CD4-positive, alpha-beta T cell treated with Interleukin-10 for 1 hour (primary cell): ENCODE measurements at places on chromosomes 6 and 20.

GRCh38 chr20:11001764-11002540 lies 328.2 kb upstream of the JAG1 start:
- no peak for DNase-seq

GRCh38 chr6:30690403-30691207 lies at the start of gene NRM:
NRM (minus strand) TSS chr6:30690984; CDS start chr6:30690974, 10 bp downstream.
- peak; percentile 71 for DNase-seq

GRCh38 chr6:53295176-53295575 lies 53.6 kb downstream of the ELOVL5 start:
- no peak for DNase-seq

DNA sequence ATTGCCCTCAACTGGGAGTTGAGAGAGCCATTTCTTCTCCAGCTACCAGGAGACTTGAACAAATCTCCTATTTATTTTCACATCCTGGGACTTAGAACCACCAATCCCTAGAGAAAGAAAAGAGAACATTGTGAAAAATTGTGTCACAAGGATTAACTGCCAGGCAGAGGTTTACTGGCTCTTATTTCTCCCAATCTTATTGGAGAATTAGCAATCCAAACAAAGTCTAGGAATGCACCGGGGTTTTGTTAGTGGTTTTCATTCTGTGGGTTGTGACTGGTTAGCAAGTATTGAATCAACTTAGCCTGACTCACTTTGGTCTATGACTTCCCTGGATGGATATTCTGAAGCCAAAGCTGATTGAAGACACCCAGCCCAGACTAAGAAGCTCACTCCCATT lies 21.2 kb upstream of the ENPP5 start:
- no peak for DNase-seq

GRCh38 chr6:21384216-21384615 lies 209.3 kb upstream of the SOX4 start:
- no peak for DNase-seq

DNA sequence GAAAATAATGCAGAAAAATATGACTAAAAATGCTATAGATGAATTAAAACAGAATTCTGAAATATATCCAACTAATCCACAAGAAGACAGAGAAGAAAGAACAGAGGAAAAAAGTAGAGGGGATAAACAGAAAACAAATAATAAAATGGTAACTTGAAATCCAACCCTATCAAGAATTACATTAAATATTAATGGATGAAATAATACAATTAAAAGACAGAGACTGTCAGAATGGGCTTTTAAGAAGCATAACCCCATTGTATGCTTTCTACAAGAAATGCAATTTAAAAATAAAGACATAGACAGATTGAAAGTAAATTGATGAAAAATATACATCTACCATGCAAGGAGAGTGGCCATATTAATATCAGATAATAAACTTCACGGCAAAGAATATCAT lies 15.4 kb downstream of the NHLRC1 start:
- no peak for DNase-seq

DNA sequence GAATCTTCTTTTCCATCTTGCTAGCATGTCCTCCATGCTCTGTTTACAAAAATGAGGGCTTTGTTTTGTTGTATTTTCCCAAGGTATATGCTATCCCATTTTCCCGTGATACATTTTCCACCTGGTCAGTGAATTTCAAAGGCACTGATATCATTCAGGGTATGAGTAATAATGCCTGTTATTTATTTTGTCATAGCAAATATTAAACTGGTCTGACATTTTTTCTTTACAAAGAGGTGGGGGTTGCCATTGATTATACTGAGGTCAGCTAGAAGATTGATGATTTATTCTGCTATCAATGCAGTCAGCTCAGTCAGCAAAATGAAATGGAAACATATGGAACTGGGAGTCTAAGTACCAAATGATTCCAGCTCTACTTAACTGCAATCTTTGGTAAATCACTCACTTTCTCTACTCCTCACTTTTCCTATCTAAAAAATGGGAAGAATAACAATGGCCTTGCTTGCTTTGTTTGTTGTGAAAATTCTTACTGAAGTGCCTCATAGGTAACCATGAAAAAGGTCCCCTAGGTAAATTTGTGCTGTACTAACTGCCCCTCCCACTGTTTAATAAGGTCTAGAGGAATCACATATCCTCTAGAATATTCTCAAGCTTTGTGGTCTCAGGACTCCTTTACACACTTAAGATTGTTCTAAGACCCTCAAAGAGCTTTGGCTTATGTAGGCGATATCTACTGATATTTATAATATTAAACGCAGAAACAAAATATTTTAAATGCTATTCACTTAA lies 64.0 kb downstream of the ARHGAP18 start:
- no peak for DNase-seq

DNA sequence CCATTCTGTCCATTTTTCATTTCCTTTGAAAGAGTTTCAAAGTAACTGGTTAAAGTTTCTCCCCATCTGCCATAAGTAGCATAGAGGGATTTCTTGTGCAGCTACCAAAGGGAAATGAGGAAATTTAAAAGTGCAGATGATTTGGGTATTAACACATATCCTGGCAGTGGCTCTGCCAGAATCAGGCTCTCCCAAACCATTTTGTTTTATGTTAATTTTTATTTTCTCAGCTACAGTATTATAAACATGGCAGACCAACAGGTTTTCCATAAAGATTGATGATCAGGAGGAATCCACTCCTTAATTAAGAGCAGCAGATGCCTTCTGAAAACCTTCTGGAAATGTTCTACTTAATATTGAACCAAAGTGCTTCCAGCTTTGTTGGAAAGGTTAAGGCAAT lies 13.9 kb downstream of the PLCB4 start:
- DNase-seq = no peak

DNA sequence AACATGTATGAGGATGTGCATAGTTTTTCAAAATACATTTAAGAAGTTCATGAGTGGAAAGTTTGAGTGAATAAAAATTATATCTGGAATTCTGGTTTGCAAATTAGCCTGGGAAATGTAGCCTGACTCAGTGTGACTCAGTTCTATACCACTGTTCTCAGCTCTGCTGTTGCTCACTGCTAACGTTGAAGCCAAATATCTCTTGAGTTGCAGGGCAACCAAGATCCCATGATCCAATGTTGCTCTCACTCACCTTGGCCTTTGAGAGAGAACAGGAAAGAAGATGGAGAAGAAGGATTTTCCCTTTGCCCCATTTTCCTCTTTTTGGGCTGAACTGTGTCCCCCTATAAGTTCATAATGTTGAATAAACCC lies 28.9 kb downstream of the PSMB9 start:
- DNase-seq = no peak

- DNase-seq = no peak
Measured at GRCh38 chr20:10521068-10521831, 86.1 kb downstream of the SLX4IP start.

DNA sequence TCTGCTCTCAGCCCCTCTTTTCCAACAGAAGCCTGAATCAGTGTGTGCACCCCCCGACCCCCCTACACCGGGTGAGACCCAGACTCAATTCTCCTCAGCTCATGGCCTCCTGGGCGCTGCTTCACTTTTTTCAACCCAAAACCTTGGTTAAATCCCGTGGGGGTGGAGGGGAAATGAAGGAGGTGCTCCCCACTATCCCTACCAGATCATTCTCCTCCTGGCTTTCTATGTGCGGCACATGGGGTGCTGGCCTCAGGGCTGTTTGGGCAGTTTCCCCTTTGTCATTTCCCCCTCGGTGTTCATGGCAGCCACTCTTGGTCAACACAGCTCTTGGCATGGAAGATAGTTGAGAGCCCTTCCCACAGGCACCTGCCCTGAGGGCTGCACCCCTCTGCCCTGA lies 4.6 kb downstream of the CST4 start:
- no peak for DNase-seq

DNA sequence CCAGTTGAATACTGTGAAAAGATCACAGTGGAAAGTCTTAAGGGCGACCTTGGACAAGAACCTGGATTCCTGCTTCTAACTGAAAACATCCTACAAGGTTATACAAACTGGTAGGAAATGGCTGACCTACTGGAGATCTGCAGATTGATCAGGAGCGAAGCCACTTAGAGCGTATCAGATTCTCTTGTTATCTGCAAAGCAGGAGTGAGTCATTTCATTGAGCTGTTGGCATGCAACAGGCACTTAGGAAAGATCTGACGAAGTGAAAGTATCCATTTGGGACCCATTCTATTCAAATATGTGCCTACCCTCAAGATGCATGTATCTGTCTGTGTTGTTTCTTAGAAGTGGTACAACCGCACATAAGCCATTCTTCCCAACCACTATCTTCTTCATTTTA lies 131.2 kb upstream of the RIN2 start:
- DNase-seq = no peak

DNA sequence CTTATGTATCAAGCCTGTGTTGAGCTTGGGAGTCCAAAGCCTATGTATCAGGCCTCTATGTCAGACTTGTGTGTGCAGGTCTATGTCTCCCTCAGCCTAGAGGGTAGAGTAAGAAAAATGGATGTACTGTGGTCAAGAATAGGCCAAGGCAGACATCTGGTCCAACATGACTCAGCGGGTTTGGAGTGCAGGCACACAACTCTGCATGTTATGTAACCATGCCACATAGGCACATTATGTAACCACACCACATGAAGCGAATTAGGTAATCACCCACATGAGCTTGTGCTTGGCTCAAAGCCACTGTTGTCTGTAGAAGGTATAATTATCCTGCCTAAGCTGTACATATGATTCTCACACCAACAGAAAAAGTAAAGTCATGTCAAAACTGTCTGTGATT lies 1190.5 kb upstream of the EYS start:
- DNase-seq = no peak

DNA sequence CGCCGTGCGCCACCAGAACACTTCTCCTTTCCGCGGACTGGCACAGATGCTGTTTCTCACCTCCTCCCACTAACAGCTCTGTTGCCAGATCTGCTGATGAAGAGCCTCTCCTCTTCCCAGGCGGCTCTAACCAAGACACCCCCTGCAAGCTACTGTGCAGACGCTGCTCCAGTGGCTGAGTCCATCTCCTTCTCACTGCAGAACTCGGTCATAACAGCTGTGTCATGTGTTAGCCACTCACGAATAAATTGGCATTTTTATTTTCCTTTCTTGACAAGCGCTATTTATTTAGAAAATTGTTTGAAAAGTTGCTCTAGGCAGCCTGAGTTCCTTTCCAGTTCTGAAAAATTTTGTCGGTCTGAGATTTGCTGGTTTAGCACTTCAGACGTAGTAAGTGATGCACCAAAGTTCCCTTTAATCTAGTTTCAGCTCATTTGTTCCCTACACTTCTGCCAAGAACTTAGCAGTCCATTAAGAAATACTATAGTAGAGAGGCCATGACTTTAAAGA lies 12.8 kb upstream of the PLEKHG1 start:
- no peak for DNase-seq

DNA sequence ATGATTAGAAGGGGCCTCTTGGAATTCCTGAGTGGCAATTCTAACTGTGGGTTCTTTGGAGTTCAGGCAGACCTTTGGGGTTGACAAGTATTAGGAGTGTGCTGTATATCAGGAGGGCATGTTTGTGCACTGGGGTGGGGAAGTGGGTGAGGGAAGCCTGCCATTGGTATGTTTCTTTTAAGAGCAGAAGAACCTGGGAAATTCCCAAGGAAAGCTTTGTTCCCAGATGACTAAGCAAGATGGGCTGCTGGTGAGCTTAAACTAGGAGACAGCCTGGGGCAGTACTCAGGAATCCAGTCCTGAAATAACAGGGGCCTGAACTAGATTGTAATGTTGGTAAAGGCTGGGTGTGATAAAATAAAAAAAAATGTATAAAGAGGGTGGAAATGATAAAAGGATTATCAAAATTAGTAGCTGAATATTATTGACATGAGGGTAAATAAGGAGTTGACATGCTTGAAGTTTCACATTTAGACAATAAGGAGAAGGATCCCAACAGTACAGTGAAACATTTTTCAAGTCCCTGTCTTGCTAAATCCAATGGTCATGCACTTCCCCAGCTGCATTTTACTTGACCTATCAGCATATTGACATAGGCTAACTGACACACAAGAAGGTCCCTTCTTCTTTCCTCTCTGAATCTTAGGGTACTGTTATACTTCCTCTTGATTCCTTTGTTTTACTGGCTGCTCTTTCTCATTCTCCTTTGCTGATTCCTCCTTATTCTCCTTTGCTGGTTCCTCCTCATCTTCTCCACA lies 18.4 kb upstream of the IFNGR1 start:
- DNase-seq = no peak

- peak; percentile 70 for DNase-seq
Measured at GRCh38 chr20:63538204-63539091, 1.3 kb upstream of the PTK6 start.

- peak; percentile 12 for DNase-seq
Measured at GRCh38 chr20:52411611-52412010, 220.0 kb upstream of the ZFP64 start.

- no peak for DNase-seq
Measured at GRCh38 chr6:52510213-52510562, 66.7 kb downstream of the TRAM2 start.
